ENCODE measurements at places on chromosomes 13 and 19.

GRCh38 chr19:35033067-35034004 lies 3.1 kb downstream of the SCN1B start:
- no peak for DNase-seq

DNA sequence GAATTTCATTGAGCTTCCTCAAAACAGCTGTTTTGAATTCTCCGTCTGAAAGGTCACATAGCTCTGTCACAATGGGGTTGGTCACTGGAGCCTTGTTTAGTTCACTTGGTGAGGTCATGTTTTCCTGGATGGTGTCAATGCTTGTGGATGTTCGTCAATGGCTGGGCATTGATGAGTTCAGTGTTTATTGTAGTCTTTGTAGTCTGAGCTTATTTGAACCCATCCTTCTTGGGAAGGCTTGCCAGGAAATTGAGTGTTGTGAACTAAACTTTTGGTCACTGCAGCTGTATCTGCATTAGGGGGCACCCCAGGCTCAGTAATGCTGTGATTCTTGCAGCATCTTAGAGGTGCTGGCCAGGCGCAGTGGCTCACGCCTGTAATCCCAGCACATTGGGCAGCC lies 22.0 kb downstream of the BLOC1S3 start:
- no peak for DNase-seq

- no peak for DNase-seq
Observed at GRCh38 chr19:37954421-37954874, 47.4 kb downstream of the SIPA1L3 start.

GRCh38 chr19:33715462-33715861 lies 81.2 kb upstream of the KCTD15 start:
- DNase-seq = no peak

GRCh38 chr13:100662468-100663211 lies 12.0 kb downstream of the TMTC4 start:
- no peak for DNase-seq

GRCh38 chr19:18735324-18735723 lies 51.8 kb downstream of the CRTC1 start:
- no peak for DNase-seq

- no peak for DNase-seq
Observed at GRCh38 chr13:78239714-78240113, 321.1 kb upstream of the EDNRB start.

- no peak for DNase-seq
Observed at GRCh38 chr13:70604448-70604847, 496.2 kb upstream of the KLHL1 start.
